ENCODE measurements at places on chromosomes 16 and 17.

DNA sequence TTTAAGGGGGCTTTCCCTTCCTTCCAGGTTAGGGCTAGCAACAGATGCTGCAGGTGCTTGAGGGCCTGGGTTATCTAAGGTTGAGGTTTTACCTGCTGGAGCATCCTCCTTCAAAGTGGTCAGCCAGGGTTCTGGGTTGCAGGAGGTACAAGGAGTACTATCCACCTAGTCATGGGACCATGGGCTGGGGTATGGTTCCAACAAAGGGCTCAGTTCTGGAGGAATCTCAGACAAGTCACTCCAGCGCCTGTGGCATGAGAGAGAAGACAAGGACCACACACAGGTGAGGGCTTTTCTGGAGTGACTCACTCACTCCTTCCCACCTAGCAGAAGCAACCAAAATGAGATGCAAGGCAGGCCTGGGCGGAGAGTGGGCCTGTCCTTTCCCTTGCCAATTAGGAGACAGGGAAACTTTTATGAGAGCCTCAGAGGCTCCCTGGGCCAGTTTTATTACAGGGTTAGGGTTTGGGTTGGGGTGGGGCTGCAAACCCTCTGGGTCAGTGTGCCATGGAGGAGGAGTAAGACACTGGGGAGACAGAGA, 2.2 kb downstream of the MYO19 start:
- no peak for DNase-seq

- DNase-seq, result no peak
These were observed 7.5 kb upstream of the EDC4 start for GRCh38 chr16:67865318-67865717.

DNA sequence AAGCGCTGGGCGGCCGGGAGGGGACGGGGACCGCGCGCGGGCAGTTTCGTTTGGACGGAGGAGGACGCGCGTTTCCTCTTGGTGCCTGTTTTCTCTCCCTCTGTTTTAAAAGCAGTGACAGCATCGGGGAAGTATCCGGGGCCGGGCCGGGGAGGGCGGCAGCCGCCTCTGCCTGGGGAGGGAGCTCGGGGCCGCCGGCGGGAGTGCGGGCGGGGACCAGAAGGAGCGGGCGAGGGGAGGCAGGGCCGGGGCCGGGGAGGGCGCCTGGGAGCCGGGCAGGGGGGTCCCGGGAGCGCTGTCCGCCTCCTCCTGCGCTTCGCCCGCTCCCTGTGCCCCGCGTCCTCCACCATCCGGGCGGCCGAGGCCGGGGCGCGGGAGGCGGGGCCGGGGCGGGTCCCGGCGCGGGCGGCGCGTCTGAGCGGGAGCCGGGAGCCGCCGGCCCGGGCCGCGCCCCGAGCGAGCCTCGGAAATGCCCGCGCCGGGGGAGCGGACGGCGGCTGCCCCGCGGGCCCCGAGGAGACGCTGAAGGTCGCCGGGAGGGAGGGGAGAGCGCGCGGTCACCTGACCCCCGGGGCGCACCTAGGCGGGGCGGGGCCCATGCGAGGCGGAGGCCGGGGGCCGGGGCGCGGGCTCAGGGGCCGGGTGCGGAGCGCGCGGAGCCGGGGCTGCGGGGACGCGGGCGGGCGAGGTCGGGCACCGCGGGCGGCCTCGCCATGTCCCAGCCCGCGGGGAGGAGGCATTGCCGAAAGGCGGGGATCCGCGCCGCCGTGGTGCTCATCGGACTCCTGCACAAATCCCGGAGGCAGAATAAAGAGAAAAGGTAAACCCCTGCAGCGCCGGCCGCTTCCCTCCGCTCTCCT, 57.3 kb downstream of the RAP1GAP2 start:
- peak; percentile 29 for DNase-seq

- no peak for DNase-seq
These were observed 23.7 kb downstream of the IST1 start for GRCh38 chr16:71919035-71919434.

DNA sequence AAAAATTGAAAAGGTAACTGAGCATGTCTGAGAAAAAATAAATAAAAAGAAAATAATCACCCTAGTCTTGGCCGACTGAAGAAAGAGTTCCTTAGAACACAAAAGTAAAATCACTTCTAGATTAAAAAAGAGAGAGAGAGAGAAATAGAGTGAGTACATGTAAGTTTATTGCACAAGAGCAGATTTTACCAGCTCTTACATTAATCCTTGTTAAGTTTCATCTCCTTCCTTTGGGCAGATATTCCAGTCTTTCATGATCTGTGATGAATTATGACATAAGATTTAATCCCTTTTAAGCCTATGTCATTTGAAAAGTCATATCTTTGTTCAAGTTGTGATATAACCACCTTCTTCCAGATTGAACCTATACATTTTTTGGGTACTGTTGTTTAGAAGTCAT, 54.8 kb downstream of the NFAT5 start:
- no peak for DNase-seq

- DNase-seq, result no peak
These were observed 533 bp downstream of the RASD1 start for GRCh38 chr17:17495536-17496188.

DNA sequence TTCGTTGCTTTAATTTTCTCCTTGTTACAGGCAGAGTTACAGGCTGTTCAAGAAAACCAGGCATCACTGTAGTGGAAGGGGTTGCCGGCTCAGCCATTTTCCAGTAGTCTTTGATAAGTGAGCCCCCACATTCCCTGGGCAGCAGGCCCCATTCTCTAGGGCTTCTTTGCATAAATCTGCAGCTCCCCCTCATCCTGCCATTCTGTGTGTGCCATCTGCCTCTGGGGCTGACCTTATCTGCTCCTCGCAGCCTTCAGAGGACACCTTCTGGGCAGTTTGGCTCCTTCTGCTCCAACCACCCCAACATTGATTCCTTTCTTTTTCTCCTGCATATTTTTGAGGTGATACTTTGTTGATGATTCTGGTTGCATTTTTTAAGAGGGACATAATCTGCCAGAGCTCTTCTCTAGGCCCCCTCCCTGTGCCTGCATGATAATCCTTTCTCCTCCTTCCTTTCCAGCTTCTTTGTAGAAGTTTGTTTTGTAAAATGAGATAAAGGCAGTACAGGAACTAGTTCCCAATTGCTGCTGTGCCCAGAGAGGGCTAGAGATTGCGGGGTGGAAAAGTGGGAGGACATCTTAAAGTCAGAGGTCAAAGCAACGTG, 17.1 kb downstream of the RND2 start:
- DNase-seq, result no peak

- DNase-seq, result no peak
These were observed 14.4 kb downstream of the RIPOR1 start for GRCh38 chr16:67543036-67543435.

- no peak for DNase-seq
These were observed 149.3 kb downstream of the CLEC16A start for GRCh38 chr16:11093572-11094074.

DNA sequence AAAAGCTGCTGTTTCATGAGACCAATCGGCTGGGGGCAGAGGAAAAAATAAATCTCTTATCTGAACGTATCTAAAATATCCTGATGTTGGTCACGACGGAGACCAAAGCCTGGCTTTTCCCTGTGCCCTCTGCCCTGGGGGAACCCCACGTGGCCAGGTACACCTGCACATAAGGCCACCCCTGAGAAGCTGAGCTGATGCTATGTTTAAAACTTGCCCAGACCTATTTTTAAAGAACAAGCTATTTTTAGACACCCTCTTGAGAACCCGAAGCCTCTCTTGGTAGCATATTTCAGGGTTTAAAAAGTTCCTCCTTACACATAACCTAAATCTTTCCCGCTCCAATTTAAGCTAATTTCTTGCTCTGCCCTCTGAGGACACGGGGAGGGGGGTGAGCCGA, 210.4 kb downstream of the GSG1L start:
- no peak for DNase-seq

DNA sequence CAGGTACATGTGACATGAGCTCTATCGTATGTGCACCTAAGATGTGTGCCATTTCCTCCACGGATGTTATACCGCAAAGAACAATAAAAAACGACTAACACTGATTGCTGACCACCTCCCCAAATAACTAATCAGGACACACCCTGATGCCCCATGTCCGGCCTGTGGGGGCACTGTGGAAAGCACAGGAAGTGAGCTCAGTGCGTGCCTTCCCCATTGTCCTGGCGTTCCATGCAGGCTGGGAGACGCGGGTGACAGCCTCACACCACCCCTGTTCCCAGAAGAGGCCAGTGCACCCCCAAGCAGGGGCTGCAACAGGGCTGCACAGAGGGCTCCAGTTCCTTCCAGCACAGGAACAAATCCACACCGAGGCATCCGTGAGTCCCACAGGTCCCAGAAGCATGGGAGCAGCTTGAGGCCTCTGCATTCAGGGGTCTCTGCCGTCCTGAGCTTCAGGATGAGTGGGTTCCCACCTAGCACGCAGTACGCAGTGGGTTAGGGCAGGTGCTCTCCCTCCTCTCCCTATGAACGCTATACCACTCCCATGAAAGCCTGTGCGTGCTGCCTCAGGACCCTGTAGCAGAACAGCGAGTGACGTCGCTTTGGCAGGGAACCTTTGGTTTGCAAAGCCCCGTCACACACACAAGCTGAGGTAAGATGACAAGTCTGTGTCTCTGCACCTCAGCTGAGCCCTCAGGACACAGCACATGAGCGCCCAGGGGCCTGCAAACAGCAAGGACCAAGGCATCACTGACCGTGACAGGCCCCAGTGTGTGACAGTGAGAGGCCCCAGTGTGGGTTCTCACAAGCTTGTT, 117.7 kb downstream of the ZNF778 start:
- DNase-seq, result peak; percentile 6

DNA sequence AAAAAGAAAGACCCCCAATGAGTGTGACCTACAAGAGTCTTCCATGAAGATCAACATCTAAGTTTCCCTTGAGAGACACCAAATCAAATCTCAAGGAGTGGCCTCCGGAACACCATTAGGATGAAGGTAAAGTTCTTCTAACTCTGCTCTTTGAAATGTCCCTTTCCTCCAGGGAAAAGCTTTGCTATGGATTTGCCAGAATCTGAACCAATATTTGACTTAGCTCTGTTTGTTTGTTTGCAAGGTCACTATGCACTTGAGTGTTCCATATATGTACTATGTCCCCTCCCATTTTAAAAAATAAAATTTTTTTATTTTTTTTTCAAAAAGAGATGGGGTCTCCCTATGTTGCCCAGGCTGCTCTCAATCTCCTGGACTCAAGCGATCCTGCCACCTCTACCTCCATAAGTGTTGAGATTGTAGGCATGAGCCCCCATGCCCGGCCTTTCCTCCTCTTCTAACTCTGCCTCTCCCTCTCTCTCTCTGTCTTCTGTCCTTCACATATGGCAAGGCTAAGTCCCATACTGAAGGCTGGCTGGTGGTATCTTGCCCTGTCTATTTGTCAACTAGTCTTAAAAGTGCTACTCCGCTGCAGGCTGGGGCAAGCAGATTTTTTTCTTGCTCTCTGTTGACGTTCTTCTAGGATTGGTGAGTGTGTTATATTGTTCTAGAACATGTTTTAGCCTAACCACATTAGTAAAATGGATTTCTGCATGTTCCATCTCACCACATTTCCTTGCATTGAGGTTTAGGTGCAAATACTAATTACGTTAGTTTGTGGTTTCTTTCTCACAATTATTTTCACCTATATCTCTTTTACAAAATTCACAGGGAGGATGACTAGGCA, 276.7 kb upstream of the DYNLRB2 start:
- DNase-seq, result no peak

DNA sequence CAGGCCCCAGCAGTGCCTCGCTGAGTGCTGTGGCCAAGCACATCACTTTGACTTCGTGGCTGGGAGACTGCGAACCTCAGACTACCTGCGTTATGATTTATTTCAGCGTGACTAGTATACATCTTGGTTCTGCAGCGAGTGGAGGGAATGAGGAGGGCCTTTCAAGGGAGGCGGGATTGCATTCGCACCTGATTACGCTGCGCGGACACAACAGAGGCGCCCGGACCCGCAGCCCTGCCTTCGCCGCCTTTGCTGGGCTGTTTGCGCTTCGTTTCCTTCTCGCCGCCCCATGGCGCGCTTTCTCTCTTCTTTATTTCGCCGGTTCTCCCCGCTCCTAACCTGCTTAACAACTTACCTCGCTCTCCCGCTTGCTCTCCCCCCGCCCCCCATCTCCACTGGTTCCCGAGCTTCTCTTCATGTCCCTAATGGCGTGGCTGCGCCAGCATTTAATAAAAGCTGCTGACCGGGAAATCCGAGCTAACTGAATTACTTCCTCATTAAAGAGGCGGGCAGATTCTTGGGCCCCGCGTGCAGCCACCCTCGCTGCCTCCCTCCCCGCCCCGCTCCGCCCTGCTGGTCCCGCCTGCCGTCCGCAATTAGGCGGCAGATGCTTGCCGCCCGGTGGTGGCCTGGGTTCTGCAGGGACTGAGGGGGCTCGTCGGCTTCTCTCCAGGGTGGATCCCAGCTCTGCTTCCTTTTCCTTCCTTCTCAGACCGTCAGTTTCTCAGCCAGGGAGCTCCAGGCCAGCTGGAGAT, 257.6 kb upstream of the SDK2 start:
- DNase-seq, result peak; percentile 21

DNA sequence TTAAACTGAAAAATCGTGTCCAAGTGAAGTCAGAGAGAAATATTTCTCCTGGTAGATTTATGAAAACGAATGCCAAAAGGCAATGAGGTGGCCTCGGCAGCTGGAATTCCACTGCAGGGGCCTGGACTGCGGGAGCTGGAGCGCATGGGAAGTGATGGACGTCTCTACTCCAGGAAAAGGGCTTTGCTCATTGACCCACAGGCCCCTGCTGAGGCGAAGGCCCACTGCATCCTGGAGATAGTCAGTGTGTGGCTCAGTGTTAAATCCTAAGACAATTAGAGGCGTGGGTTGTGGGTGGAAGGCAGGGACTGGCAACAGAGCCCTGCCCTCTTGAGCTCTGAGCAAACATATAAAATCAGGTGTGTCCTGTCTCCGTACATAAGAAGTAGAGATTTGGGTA, 191.4 kb downstream of the SLC39A11 start:
- no peak for DNase-seq

- DNase-seq, result no peak
These were observed 837 bp downstream of the C1QL1 start for GRCh38 chr17:44967026-44967906.

DNA sequence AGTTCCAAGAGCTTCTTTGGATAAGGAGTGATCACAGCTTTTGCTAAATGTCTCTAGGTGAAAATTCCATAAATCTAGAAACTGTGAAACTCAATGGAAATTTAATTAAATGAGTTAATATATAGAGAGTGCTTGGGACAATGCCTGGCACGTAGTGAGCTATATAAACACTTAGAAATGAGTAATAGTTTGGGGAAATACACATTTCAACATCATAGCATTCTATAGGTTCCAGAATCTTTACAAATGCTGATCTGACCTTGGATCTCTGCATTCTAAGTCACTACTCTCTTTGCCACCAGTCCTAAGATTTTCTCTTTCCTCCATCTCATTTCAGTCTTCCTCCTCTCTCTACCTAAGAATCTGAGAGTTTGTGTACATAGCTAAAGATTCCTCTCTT, 175.6 kb downstream of the SOX9 start:
- DNase-seq, result no peak

- DNase-seq, result no peak
These were observed 1.7 kb upstream of the CHAD start for GRCh38 chr17:50470426-50470825.

All from activated naive CD4-positive, alpha-beta T cell treated with anti-CD3 and anti-CD28 coated beads, Interleukin-2, amount 50 U/mL, for 16 hours (primary cell).